Stimulated activated CD4-positive, alpha-beta T cell treated with anti-CD3 and anti-CD28 coated beads, Interleukin-4, amount 100 ng/mL, for 48 hours (primary cell): ENCODE measurements at places on chromosomes 5 and 9.

DNA sequence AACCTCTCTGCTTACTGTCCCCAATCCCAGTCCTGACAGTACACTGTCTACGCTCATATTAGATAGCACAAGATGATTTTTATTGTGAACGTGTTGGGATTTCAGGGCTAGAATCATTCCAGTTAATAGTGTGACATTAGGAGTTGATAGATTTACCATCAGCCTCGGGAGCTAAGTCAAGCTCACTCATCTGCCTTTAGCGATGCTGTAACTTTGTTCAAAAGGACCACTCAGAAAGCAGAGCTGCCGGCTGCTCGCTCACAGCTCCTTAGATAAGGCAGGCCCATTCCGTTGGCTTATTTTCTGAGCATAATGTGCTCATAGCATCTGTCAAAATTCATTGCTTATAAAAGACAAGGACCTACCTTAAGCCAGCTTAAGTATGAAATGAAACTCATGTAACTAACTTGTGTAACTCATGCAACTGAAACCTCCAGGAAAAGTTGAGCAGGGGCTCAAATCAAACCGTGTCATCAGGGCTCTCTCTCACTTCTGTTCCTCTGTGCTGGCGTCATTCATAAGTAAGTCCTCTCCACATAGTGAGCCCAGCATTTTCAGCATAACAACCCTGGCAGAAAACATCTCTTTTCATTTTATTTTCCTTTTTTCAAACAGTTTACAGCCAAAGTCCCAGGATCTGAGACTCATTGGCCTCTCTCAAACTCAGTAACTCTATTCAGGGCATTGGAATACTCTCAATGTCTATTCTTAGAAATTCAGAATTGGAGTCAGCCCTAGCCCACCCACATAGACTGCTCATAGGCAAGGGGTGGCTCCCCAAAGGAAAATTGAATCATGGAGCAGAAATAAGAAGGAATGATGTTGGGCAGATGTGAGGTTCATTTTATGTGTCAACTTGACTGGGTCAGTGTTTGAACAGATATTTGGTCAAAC is 208.8 kb downstream of the MAN2A1 start:
- no peak for DNase-seq

- DNase-seq: no peak
Measured at GRCh38 chr5:93596676-93597490, 13.9 kb downstream of the NR2F1 start.

DNA sequence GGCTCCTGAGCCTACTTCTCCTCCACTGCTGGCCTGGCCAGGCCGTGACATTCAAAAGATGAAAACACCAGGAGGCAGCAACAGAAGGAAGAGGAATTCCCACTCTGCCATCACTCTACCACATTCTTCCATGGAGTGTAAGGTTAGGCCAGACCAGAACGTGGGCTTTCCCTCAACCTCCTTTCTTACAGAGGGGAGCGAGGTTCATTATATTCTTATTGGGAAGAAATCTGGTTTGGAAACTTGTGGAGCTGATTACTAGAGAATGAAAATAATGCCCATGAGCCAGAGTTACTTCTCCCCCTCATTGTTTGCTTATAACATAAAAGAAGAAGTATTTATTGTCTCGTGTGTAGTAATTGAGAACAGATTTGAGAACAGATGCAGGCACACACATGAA is 136.3 kb upstream of the BASP1 start:
- DNase-seq: no peak

- no peak for DNase-seq
Measured at GRCh38 chr5:157920828-157921170, 61.9 kb upstream of the CLINT1 start.

DNA sequence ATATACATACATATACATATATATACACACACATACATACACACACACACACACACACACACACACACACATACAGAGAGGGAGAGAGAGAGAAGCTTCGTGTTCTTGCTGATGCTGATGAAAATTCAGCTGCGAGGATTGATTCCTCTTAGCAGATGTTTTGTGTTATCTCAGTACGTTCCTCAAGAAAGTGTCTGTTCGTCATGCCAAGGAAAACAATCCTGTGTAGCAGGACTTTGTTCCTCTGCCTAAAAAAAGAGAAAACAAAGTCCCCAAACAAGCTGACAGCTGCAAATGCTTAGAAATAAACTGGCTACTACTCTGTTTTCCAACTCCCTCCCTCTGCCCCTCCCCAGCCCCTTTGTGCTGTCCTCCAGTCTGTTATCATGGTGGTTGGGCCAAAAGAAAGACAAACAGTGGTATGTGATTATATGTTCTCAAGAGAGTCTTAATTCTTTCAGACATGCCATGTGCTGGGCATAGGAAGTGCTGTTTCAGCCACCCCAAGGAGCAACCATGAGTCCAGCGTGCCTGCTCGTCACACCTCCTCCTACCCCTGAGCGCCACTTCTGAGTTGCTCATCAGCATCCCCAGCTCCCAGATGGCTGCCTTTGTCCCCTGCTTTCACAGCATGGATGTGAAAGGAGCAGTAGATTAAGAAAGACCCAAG is 71.5 kb upstream of the EQTN start:
- DNase-seq: no peak

- DNase-seq: no peak
Measured at GRCh38 chr5:86155796-86156195, 461.9 kb upstream of the COX7C start.

DNA sequence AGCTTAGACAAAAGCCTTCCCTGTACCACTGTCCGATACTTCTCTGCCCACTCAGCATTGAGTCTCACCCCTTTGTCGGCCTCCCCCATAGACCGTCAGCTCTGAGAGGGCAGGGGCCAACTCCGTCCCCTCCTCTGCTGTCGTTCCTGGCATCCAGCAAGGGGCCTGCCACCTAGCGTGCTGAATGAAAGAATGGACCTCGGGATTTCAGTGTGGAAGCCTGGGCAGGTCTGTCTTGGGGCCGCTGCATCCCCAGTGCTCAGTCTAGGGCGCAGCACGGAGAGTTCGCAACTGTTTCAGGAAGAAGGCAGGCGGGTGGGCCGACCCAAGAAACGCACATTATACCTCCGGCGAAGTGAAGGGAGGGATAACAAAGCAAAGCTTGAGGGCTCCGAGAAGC is 1.5 kb upstream of the TOR1B start:
- DNase-seq: no peak

GRCh38 chr9:129068990-129069861 is 11.7 kb upstream of the DOLPP1 start:
- peak; percentile 19 for DNase-seq

DNA sequence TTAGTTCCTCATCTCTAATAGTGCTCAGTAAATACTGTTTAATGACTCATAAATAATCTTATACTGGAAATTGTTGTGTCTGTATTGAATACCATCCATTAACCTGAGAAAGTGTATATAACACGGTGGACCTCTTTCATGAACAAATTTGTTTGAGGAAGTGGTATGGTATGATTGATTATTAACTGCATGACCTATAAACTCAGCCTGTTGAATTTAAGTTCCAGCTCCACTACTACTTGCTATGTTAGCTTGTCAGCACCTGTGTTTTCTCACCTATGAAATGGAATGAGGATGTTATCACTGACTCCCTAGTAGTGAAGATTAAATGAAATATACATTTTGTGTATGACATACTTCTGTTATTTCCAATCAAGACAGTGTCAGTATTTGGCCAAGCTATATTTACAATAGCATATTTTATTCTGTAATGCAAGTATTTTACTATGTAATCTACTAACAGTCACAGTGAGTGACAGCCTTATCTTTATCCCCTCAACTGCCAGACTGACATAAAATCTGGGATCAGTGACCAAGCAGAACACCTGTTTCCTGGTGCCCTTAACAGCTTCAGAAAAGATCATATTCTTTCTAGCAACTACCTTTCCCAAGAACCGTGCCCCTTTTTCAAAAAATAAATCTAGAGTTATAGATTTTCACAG is 77.3 kb upstream of the ITGA1 start:
- DNase-seq: no peak

- DNase-seq: no peak
Measured at GRCh38 chr5:118883362-118883761, 105.0 kb downstream of the DTWD2 start.

DNA sequence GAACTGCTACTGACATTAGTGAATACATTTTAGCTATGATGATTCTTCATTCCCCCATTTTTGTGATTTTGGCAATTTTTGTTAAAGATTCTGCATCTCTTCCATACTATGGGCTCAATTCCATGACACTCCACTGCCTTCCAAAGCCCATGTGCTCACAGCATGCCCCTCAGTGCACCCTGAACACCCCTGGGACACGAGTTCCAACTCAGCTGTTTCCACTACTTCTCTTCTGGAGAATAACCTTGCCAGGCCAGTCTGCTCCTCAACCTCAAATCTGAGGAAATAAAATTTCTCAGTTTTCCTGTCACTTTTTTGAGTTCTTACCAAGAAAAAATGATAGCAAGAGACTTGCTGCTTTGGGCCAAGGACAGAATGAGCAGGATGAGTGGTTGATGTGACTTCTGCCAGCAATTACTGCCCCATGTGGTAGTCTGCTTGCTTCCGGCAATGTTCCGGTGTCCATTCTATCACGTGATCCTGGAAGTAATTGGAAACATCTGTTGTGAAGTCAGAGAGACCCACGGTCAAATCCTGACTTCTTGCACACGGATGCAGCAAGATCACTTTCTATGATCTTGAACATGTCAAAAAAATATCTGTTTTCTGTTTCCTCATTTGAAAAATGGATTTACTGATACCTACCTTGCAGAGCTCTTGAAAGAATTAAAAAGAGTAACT is 58.3 kb downstream of the EGFLAM start:
- no peak for DNase-seq

DNA sequence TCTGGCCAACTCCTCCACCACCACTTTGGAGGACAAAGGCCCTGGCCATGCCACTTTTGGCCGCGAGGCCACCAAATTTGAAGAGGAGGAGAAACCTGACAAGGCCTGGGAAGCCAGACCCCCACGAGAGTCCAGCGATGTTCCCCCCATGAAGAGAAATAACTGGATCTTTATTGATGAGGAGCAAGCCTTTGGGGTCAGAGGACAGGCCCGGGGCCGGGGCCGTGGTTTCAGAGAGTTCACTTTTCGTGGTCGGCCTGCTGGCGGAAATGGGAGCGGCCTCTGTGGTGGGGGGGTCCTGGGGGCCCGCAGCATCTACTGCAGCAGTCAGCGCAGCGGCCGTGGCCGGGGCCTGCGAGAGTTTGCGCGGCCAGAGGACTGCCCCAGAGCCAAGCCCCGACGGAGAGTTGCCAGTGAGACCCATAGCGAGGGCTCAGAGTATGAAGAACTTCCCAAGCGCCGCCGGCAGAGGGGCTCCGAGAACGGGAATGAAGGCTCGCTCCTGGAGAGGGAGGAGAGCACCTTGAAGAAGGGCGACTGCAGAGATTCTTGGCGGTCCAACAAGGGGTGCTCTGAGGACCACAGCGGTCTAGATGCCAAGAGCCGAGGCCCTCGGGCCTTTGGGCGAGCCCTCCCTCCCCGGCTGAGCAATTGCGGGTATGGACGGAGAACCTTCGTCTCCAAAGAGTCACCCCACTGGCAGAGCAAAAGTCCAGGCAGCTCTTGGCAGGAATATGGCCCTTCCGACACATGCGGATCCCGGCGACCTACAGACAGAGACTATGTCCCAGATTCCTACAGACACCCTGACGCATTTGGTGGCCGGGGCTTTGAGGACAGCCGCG is 27.4 kb upstream of the POMT1 start:
- no peak for DNase-seq

GRCh38 chr5:96932026-96932425 is 3.9 kb upstream of the LNPEP start:
- DNase-seq: no peak

DNA sequence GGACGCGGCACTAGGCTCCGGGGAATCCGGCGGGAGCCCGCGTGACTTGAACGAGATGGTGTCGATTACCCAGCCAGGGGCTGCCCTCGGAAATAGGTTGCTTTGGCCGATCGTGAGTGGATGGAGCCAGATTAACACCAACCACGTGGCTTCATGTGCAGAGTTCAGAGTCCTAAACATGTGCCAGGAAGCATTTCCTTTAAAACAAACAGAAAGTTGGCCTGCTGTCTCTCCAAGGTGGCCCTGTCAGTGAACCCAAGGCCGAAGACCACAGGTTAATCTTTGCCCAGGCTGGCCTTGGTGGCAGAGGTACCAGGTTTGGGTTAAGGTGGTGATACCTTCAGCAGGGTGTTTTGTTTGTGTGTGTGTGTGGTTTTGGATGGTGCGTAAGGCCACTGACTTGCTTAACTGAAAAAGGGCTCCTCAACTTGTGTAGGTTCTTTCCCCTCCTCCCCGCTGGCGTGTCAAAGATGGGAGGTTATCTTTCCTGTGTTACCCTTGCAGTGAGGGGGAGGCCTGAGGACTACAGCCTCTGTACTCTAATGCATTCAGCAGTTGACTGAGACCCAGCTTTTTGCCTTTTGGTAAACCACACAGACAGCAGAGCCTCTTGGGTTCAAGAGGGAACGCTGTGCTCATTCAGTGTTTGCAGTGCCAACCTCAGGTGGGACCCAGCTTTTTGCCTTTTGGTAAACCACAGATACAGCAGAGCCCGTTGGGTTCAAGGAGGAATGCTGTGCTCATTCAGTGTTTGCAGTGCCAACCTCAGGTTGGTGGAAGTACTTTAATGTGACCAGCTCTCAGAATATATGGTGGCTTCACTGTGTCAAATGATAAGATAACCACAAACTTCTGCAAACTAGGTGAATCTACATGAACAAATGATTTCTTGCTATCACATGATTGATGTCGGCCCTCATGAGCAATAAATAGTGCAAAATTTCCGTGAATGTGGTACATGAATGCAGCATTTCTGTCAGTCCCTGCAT is 1.4 kb downstream of the IQGAP2 start:
- DNase-seq: peak; percentile 57
